Activated CD8-positive, alpha-beta T cell treated with anti-CD3 and anti-CD28 coated beads for 36 hours (primary cell): ENCODE measurements at places on chromosomes 6 and 20. TPM values are rescaled to one million over a fixed set of nuclear protein-coding genes. Genes with fewer than 3 reads are reported as not detected.

- no peak for DNase-seq
- no peaks in the 10 kb centered on the region for H3K36me3 ChIP-seq
- H3K4me1 ChIP-seq: no peaks in the 10 kb centered on the region
- no peak overlapping the region for H3K27ac ChIP-seq
- no peaks in the 10 kb centered on the region for H3K27me3 ChIP-seq
- H3K4me3 ChIP-seq: no peak overlapping the region
Measured at GRCh38 chr6:92806254-92806653, 613.1 kb downstream of the EPHA7 start.

PROKR2 gene
- not detected for total RNA-seq

- no peak overlapping the region for H3K4me3 ChIP-seq
- DNase-seq: no peak
- H3K36me3 ChIP-seq: no peaks in the 10 kb centered on the region
- no peaks in the 10 kb centered on the region for H3K4me1 ChIP-seq
Measured at GRCh38 chr6:126123226-126123625, 136.9 kb downstream of the TRMT11 start.

DNA sequence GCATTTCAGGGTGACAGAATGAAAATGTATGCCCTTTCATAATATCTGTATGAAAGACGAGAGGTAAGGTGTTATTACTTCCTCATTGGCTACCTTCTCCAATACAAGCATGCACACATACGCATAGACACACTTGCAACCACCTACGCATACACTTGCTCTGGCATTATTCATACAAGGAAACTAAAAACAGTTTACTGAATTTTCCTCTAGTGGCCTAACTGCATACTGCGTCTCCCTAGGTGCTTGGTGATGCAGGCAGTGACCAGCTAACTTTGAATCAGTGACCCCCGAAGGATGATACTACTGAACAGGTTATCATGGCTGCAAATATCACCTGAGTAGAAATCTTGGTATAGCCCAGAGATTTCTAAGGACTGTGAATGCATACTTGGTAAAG, 593.1 kb downstream of the PKHD1 start:
- no peaks in the 10 kb centered on the region for H3K27me3 ChIP-seq
- H3K36me3 ChIP-seq: no peaks in the 10 kb centered on the region
- no peak overlapping the region for H3K4me3 ChIP-seq
- H3K4me1 ChIP-seq: no peaks in the 10 kb centered on the region

GRCh38 chr20:33110147-33110825, 30.8 kb downstream of the BPIFB4 start:
- no peaks in the 10 kb centered on the region for H3K27me3 ChIP-seq
- no peak for DNase-seq
- no peak overlapping the region for H3K4me3 ChIP-seq
- no peaks in the 10 kb centered on the region for H3K36me3 ChIP-seq
- no peaks in the 10 kb centered on the region for H3K4me1 ChIP-seq

GRCh38 chr20:2521369-2522305, 12.9 kb upstream of the ZNF343 start:
- H3K4me3 ChIP-seq: no peak overlapping the region
- peaks cover 6% of the 10 kb centered on the region for H3K27me3 ChIP-seq
- peaks cover 7% of the 10 kb centered on the region for H3K4me1 ChIP-seq
- no peaks in the 10 kb centered on the region for H3K36me3 ChIP-seq

GRCh38 chr6:7546383-7546782, 4.9 kb downstream of the DSP start:
- H3K36me3 ChIP-seq: no peaks in the 10 kb centered on the region
- no peak overlapping the region for H3K4me3 ChIP-seq
- no peak for DNase-seq
- H3K27me3 ChIP-seq: peaks cover 44% of the 10 kb centered on the region

MCHR2 gene
- not detected for total RNA-seq

RFX6 gene
- not detected for total RNA-seq

DNA sequence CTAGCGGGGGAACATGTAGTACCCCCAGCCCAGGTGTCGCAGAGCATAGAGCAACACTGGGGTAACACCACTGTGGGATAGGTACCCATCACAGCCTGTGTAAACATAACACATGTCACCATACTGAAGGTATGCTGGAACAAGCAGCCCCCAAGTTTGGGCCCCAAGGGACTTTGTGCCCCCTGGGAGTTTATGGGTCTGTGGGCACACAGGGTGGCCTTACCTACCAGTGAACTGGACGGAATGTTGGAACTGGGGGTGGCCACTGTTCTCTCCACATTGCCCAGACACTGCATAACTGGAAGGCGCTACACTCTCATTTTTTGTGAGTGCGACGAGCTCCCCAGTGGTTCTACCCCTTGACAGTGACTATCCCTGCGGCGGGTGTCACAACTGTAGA, 28.5 kb downstream of the HDDC2 start:
- H3K27ac ChIP-seq: no peak overlapping the region
- H3K27me3 ChIP-seq: no peaks in the 10 kb centered on the region
- H3K4me3 ChIP-seq: no peak overlapping the region
- H3K36me3 ChIP-seq: peaks cover 65% of the 10 kb centered on the region
- DNase-seq: no peak
- peaks cover 3% of the 10 kb centered on the region for H3K4me1 ChIP-seq
